ENCODE measurements at places on chromosomes 2 and 18. TPM values are rescaled to one million over a fixed set of nuclear protein-coding genes. Genes with fewer than 3 reads are reported as not detected.

DNA sequence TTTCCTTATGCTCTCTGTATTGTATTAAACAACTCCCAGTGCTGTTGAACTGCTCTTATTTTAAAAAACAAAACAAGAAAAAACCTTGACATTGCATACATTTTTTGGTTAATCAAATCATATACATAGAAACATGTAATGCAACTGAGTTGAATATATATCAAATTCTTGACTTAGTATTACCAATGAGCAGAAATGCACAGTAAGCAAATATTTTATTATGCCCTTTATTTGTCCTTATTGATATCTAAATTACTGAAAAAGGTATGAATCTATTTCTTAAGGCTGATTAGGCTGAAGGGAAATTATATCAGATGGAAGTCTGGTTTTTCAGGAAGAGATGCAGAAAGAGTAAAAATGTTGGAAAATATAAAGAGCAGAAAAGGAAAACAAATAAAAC lies 6.9 kb upstream of the KDM3A start:
- no peak overlapping the region for H3K27ac ChIP-seq
- H3K27me3 ChIP-seq, result no peaks in the 10 kb centered on the region
- DNase-seq, result no peak
- no peaks in the 10 kb centered on the region for H3K4me1 ChIP-seq
- no peak overlapping the region for H3K4me3 ChIP-seq

DNA sequence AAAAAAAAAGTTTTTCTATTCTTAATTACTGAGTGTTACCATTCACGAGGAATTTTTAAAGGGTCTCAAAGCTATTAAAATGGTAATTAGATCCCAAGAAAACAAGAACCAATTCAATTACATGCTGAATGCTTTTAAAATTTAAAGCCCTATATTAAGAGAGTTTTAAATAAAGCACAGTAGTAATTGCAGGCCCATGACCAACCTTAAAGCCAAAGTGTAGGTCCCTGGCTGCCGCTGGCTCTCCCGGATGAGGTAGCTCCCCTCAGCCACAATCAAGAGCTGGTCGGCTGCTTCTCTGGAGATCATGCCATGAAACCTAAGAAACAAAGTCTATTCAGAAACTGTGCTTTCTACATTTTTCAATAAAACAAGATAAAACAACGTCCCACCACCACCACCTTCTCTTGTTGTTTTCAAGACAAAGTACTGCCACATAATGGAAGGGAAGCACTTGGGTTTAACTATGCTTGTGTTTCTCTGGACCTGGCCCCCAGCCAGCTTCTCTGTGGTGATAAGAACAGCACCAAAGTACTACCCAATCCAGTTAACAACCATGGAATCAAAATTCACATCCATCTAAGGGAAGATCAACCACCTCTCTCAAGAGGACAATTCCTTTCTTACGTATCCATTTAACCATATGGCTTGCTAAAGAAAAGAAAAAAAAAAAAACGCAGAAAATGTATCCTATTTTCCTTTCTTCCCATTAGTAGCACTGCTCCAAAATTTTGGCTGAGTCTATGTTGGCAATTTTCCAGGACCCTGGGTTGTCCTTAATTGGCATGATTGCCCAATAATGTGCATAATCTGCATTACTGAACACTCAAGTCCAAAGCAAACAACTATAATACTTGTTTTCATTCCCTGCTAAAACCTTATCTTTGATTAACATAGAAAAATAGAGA lies 90.1 kb downstream of the CHN1 start:
- no peak overlapping the region for H3K27ac ChIP-seq
- no peaks in the 10 kb centered on the region for H3K27me3 ChIP-seq
- no peaks in the 10 kb centered on the region for H3K36me3 ChIP-seq
- no peaks in the 10 kb centered on the region for H3K4me1 ChIP-seq
- no peak for DNase-seq

The KLHL41 gene
- 0.61 TPM for total RNA-seq

DNA sequence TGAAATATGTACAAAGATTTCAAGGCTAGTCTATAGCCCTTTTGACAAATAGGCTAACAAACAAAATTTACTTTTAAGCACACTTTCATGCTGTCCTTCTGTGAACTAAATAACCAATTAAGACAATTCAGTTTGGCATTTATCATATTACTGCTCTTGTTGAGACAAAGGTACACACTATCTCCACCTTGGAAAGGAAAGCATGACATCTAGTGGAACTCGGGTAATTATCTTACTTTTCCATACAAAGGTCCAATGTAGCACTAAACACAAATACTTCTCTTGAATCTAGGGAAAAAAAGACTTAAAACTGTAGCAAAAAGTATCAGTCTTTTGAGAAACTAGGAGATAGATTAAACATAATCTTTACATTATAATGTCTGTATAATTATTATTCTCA lies 125.0 kb upstream of the CD226 start:
- H3K27me3 ChIP-seq, result no peaks in the 10 kb centered on the region
- no peaks in the 10 kb centered on the region for H3K4me1 ChIP-seq
- peaks cover 3% of the 10 kb centered on the region for H3K36me3 ChIP-seq
- no peak for DNase-seq
- H3K27ac ChIP-seq, result no peak overlapping the region
- no peak overlapping the region for H3K4me3 ChIP-seq

DNA sequence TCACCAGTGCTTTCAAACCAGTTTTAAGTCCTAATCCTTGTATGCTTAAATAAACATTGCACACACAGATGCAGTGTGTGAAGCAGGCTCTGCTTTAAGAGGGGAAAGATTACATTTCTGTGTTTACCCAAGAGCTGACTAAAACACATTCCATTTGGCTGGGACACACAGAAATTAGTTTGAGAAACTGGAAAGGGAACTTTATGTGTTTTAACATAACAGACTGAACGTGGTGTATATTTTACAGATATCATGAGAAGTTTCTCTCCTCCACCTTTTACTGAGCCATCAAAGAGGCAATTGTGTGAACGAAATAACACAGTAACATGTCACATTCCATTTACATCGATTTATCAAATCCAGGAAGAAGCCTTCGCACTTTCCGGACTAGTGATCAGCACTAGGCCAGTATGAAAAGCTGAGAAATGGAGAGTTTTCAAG lies 121.8 kb downstream of the MAIP1 start:
- H3K36me3 ChIP-seq, result no peaks in the 10 kb centered on the region
- no peaks in the 10 kb centered on the region for H3K4me1 ChIP-seq
- H3K27me3 ChIP-seq, result no peaks in the 10 kb centered on the region
- peak overlapping the region; percentile 7 for H3K27ac ChIP-seq

DNA sequence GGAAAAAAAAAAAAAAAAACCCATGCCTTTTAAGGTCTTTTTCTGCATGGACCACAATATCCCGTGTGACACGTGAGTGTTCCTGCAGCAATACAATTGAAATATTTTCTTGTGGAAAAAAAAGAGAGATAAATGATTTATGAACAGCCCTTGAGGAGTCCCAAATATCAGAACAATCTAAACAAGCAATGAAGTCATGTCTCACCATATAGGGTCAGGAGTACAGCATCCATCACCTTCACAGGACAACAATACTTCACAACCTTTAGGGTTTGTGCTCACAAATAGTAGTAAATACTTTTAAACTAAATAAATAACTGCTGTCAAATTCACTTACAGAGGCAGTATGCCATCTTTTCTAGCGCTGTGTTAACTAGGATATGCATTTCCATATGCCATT lies 87.9 kb downstream of the ZEB2 start:
- DNase-seq, result no peak
- peaks cover 5% of the 10 kb centered on the region for H3K36me3 ChIP-seq
- H3K27ac ChIP-seq, result peak overlapping the region; percentile 49
- no peak overlapping the region for H3K4me3 ChIP-seq
- no peaks in the 10 kb centered on the region for H3K27me3 ChIP-seq
- H3K4me1 ChIP-seq, result peaks cover 26% of the 10 kb centered on the region

- DNase-seq, result no peak
- H3K36me3 ChIP-seq, result no peaks in the 10 kb centered on the region
- H3K4me1 ChIP-seq, result no peaks in the 10 kb centered on the region
- no peaks in the 10 kb centered on the region for H3K27me3 ChIP-seq
- H3K4me3 ChIP-seq, result no peak overlapping the region
- H3K27ac ChIP-seq, result no peak overlapping the region
Measured at GRCh38 chr2:204437815-204438756, 107.2 kb upstream of the PARD3B start.

The ANKRD30B gene
- not detected for total RNA-seq

GRCh38 chr2:26526589-26526988 lies 48.7 kb upstream of the OTOF start:
- H3K27ac ChIP-seq, result no peak overlapping the region
- H3K27me3 ChIP-seq, result peaks cover 9% of the 10 kb centered on the region
- H3K4me1 ChIP-seq, result no peaks in the 10 kb centered on the region

- no peaks in the 10 kb centered on the region for H3K4me1 ChIP-seq
- no peaks in the 10 kb centered on the region for H3K36me3 ChIP-seq
- no peak overlapping the region for H3K4me3 ChIP-seq
- no peak for DNase-seq
- no peaks in the 10 kb centered on the region for H3K27me3 ChIP-seq
Measured at GRCh38 chr18:53907921-53908320, 316.5 kb downstream of the MBD2 start.

GRCh38 chr2:45965871-45966498 lies 314.5 kb downstream of the PRKCE start:
- no peaks in the 10 kb centered on the region for H3K36me3 ChIP-seq
- no peak for DNase-seq
- no peak overlapping the region for H3K27ac ChIP-seq
- no peaks in the 10 kb centered on the region for H3K27me3 ChIP-seq
- H3K4me3 ChIP-seq, result no peak overlapping the region
- peaks cover 32% of the 10 kb centered on the region for H3K4me1 ChIP-seq

The BMP10 gene
- total RNA-seq, result 1.4 TPM

The SCYGR5 gene
- total RNA-seq, result not detected

The LCT gene
- not detected for total RNA-seq

The CROCC2 gene
- 0.26 TPM for total RNA-seq

The DYNC1I2 gene
- 89.1 TPM for total RNA-seq

DNA sequence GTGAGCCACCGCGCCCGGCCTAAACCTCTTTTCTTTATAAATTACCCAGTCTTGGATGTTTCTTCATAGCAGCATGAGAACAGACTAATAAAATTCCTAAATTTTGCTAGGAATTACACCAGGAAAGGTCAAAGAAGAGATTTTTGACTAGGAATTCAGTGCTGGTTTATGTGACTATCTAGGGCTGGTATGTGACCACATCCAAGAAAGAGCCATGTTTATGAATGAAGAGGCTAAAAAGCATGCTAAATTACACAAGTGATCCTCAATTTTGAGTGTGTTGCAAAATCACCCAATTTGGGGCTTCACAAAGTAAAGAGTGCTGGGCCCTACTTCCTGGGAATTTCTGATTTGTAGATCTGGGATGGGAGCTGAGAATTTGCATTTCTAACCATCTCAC lies 123.6 kb downstream of the CSRNP3 start:
- no peaks in the 10 kb centered on the region for H3K36me3 ChIP-seq
- no peaks in the 10 kb centered on the region for H3K27me3 ChIP-seq
- H3K4me3 ChIP-seq, result no peak overlapping the region
- H3K27ac ChIP-seq, result no peak overlapping the region
- no peak for DNase-seq
- H3K4me1 ChIP-seq, result no peaks in the 10 kb centered on the region

GRCh38 chr2:168700615-168701245 lies 101.7 kb upstream of the NOSTRIN start:
- H3K4me1 ChIP-seq, result no peaks in the 10 kb centered on the region
- H3K27me3 ChIP-seq, result no peaks in the 10 kb centered on the region
- no peaks in the 10 kb centered on the region for H3K36me3 ChIP-seq
- H3K27ac ChIP-seq, result no peak overlapping the region

The MPV17 gene
- 80.4 TPM for total RNA-seq

The SCN7A gene
- total RNA-seq, result 97.1 TPM

- H3K36me3 ChIP-seq, result no peaks in the 10 kb centered on the region
- H3K4me3 ChIP-seq, result no peak overlapping the region
- H3K27me3 ChIP-seq, result no peaks in the 10 kb centered on the region
- H3K27ac ChIP-seq, result no peak overlapping the region
Measured at GRCh38 chr2:67625690-67626475, 228.8 kb downstream of the ETAA1 start.

The CD8B gene
- 2.1 TPM for total RNA-seq

- no peak overlapping the region for H3K27ac ChIP-seq
- H3K27me3 ChIP-seq, result peaks cover 9% of the 10 kb centered on the region
- H3K4me3 ChIP-seq, result no peak overlapping the region
- H3K36me3 ChIP-seq, result no peaks in the 10 kb centered on the region
- no peak for DNase-seq
Measured at GRCh38 chr2:176500901-176501300, 231.7 kb downstream of the MTX2 start.

GRCh38 chr2:210776756-210777155 lies 220.4 kb downstream of the CPS1 start:
- DNase-seq, result no peak
- no peak overlapping the region for H3K27ac ChIP-seq
- H3K4me3 ChIP-seq, result no peak overlapping the region
- H3K36me3 ChIP-seq, result no peaks in the 10 kb centered on the region
